ENCODE measurements at places on chromosomes 2 and 18. TPM values are rescaled to one million over a fixed set of nuclear protein-coding genes. Genes with fewer than 3 reads are reported as not detected.

DNA sequence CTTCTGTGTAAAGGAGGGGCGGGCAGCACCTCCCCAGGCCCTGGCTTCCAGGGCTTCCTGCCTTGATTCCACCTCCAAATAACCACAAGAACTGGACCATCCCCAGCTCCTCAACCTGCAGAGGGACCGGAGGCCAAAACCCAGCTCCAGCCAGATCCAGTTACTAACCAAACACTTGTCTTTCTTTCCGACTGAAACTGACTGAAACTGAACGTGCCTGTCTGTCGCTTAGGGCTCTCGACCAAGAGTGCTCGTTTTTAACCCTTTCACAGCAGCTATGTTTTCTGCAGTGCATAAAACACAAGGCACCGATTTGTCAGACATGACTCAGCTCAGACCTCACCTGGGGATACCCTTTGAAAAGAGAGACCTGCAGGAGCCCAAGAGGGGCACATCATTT is 249.9 kb upstream of the SIX2 start:
- DNase-seq, result peak; percentile 58

DNA sequence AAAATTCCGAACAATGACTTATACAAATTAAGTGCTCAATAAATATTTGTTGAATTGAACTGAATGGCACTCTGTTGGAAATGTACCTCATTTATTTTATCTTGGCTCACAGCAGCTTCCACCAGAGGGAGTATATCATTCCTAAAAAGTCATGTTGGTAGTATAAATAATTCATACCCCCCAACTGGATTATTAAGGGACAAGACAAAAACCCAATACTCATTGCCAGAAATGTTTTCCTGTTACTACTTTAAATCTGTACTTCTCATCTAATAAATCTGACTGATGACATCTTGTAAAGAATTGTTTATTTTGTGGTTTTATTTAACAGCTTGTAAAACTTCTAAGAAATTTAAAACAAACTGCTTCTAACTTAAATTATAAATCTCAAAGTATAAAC is 163.9 kb downstream of the CDH2 start:
- DNase-seq, result no peak

DNA sequence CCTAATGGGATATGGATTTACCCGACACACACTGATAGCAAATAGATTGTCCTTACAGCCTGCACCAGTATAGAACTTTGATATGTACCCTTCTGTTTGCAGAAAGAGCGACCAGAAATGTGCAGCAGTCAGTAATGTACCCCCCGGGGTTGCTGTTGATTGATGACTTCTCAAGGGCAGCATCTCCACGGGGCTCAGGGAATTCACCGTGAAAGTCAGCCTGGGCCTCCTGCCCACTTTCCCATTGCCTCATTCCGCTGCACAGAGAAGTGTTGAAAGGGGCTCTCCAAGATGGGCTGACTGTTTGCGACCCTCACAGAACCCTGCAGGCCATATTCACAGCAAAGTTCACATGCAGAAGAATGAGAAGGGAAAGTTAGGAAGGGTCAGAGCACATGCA is 241.3 kb downstream of the PRKCE start:
- no peak for DNase-seq

DNA sequence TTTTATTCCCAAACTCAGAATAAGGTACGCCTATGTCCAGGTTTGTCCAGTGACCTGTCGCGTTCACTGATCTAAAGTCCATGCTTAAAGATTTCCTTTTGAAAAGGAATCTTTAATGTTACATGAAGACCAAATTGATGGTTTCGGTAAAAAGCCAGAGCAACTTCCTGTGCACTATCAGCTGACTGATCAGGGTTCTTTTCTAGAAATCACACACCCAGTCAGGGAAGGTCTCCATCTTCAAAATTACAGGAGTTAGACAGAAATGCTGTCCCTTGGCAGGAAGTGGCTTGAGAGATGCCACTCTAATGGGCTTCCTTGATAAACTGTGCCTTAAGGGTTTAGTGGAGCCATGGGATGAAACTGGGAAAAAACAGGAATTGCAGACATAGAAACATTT is 14.7 kb upstream of the ARHGAP25 start:
- DNase-seq, result no peak

GRCh38 chr2:157806426-157807077 is 69.6 kb downstream of the ACVR1 start:
- no peak for DNase-seq

GRCh38 chr2:177329064-177329463 is 63.5 kb upstream of the AGPS start:
- DNase-seq, result no peak

Gene STARD6
- polyA plus RNA-seq, result not detected

DNA sequence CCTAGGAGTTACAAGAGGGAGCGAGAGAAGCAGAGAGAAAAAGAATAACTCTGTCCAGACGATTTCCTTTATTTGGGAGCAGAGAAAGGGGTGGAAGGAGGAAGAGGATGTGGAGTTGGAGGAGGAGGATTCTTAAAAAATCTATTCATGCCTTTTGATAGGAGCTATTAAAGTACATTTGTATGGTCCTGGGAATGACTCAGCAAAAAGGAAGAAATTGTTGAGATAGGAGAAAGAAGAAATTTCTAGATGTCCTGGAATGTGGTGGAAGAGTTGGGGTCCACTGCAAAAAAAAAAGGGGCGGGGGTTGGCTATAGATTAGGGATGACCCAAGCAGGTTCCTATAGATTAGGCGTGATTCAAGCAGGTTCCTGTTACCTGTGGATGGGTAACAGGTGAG is 32.4 kb upstream of the RPRM start:
- DNase-seq, result no peak
